Activated CD8-positive, alpha-beta memory T cell treated with anti-CD3 and anti-CD28 coated beads for 1 hour (primary cell): ENCODE measurements at places on chromosomes 7 and 10.

DNA sequence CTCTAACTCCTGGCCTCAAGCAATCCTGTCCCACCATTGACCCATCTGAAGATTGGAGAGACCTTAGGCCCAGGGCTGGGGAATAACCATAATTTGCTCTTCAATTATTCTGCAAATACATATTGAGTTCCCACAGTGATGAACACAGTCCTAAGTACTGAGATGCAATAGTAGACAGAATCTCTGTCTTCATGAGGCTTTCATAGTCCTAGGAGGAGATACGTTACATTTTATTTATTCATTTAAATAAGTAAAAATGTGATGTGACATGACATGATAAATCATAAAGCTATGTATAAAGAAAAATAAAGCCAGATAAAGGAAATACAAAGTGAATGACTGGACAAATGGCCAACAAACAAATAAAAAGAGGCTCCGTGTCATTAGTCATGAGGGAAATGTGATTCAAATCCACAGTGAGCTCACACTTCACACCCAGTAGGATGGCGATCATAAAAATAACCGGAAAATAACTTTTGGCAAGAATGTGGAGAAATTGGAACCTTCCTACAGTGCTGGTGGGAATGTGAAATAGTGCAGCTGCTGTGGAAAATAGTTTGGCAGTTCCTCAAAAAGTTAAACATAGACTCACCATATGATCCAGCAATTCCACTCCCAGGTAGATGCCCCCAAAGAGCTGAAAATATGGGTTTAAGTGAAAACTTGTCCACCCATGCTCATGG is 52.1 kb upstream of the JCAD start:
- DNase-seq = no peak

GRCh38 chr7:139426258-139427028 is 57.0 kb downstream of the KLRG2 start:
- DNase-seq = no peak

DNA sequence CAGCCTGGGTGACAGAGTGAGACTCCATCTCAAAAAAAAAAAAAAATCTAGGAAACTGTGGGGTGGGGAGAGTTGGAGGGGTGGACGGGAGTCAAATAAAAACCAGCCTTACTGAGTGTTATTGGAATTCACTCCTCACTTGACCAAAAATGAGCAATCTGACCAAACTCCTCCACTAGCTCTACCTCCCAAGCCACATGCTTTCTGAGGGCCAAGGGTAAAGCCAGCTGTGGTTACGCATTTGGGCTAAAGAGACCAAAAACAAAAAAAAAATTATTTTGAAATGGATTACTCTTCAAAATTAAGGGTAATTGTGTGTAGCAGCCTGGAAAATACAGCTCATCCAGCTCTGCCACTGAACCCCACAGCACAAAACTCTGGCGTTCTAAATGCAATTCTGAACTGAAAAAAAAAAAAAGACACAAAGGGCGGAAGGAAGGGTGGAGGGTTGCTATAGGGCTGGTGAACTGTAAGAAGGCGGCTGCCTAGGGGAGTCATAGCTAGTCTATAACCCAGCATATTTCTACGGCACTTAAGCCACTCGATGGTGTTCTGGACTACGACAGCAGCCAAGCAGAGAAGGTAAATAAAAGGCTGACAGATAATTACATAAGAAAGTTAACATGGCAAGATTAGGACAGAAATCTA is 7.8 kb downstream of the ELMO1 start:
- DNase-seq = no peak

DNA sequence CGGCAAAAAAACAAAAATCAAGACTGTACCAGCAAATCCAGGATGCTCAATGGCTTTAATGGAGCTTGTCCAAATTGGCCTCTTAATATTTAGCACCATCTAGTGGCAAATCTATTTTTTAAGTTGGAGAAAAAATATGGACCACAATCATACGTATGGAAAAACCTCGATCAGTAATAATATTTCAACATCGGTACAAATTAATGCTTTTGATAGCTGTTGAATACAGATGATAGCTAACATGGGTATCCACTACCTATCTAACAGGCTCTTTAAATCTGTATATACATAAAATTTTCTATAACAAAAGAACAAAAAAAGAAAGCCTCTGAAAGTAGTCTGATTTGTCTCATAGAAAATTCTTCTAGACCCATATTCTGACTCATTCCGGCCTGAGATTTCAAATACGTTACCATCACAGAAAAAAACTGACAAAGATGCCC is 29.2 kb downstream of the COA1 start:
- DNase-seq = no peak
